ENCODE measurements at places on chromosomes 11 and 22.
A peak's percentile ranks its signal among the peaks of the same experiment; 100 is the strongest.

DNA sequence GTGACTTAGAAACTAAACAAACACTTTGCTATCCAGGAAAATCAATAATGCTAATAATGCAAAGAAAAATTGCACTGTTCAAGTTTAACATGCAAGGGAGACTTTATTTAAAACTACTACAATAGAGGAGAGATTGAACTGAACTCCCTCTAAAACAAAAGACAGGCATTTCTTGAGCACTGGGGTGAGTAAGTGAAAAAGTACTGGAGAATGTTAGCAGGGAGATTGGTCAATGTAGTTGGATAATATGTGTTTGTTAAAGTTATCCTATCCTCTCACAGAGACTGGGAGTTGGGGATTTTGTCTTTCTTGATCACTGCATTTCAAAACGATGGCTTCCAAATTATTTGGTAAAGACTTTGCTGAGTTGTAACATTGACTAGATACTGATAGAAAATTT is 77.6 kb downstream of the LUZP2 start:
- DNase-seq = no peak

GRCh38 chr11:75562048-75562835 is at the start of gene SERPINH1:
SERPINH1 (plus strand) TSS chr11:75562253; CDS start chr11:75566350, 4,097 bp downstream.
- peak; percentile 92 for DNase-seq

- DNase-seq = no peak
Measured at GRCh38 chr22:19134874-19135273, 3.8 kb downstream of the TSSK2 start.

DNA sequence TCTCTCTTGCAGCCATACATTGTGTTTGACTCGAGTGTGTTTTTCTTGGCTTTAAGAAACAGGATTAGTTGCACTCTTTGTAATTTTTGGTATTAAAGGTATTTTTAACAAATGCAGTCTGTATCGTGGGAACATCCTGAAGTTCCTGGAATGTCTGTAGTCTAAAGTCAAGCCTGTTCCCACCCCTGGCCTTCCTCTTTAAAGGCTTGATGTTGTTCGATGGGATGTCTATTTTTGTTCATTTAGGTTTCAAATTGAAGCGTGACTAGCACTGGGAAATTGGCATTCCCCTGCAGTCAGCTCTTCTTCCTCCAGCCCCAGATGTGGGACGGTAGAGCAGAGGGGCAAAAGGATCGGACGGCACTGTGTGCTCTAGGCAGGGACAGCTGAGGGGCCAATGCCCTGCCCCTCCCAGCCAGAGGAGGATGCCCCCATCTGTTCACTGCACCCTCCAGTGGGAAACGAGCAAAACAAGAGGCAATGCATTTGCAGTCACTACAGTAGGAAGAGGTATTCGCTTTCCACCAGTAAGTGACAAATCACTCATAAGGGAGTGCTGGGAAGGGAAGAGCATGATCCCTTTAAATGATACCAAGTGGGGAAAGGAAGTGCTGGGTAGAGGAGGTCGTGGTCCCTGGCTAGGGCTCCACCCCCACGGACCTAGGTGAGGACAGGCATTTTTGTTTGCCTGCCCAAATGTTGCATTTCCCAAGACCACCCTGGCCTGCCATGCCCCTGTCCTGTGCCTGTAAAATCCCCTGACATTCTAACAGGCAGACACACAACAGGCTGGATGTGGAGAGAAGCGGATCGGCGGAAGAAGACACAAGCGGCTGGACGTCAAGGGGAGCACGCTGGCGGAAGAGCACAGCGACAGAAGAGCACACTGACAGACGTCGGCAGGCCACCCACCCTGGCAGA is 47.4 kb upstream of the SEPTIN5 start:
- no peak for DNase-seq

DNA sequence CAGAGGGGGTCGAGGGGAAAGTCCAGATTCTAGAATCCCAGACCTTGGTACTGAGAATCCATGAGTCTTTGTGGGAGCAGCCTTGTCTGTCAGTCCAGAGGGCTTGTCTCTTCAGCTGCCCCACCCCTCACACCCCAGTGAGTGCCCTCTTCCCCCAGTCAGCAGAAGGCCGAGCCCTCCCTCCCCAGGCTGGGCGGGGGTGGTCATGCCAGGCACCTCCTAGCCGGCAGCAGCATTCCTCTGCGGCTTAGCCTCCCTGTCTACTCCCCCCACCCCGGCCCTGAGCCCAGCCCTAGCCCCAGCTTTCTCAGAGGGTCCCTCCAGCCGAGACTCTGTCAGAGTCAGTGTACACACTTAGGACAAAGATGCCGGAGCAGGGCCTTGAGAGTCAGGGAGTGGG is 4.6 kb downstream of the SOX10 start:
- no peak for DNase-seq

DNA sequence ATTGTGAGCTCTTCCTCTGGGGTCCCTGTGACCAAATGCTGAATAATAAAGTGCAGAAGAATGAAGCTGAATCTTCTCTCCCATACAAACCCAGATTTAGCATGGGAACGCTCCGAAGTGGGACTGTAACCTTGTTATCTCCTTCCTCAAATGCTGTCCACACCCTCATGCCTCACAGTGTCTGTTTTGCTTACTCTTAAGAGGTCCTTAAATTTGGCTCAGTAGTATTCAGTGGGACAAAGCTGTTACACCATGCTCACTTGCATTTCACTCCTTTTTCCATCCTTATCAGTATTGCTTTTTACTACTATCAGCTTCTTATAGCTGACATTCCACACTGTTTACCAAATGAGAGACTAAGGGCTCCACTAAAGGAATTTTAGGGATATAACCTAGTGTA is 13.8 kb upstream of the AMOTL1 start:
- DNase-seq = no peak

- DNase-seq = peak; percentile 56
Measured at GRCh38 chr22:25404928-25405816, 159.3 kb upstream of the GRK3 start.

DNA sequence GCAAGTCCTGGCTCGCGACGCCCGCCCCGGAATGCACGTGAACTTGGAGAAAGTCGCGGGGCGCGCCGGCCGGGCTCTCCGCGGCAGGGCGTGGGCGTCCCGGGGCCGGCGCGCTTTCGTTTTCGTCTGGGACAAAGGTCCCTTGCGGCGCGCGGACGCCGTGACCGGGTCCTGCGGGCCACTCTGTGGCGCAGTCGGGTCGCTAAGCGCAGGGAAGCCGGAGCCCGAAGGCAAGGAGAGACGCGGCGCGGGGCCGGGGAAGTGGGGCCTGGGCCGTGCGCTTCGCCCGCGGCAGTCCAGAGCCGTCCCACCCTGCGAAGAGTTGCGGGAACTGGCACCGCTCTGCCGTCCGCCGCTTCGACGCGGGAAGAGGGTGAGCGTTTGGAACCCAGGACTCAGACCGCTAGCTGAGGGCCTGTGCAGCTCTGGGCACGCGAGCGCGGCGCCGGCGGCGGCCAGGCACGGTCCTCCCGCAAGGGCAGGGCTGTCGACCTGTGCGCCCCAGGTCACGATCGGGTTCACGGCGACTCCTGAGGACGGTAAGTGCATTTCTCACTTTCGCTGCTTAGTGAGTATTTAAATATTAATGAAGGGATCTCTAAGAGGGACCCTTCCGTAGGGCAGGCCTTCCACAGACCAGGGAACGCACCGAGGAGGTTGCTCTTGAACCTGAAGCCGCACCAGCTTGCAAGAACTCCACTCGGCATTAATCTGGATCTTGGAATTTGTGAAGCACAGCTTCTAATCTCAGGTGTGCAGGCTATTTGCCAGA is 78.0 kb upstream of the PPARA start:
- DNase-seq = no peak

GRCh38 chr11:118998822-118999221 is 884 bp downstream of the CENATAC start:
- DNase-seq = no peak

DNA sequence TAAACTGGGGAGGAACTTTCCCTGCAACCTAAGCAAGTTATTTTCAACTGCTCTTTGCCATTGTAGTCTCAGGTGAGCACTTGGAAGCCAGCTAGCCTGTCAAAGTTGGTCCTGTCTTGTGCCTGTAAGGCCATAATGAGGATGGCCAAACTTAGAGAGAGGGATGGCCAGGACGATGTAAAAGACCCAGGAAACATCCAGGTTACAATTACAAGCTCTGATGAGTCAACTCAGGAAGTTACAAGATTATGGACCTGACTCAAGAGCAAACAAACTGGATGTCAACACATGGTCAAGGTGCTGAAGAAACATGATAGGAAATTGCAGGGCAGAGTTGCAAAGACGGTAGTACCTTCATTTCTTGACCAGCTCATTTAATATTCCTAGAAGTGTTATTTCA is 1.6 kb downstream of the GTPBP1 start:
- no peak for DNase-seq

DNA sequence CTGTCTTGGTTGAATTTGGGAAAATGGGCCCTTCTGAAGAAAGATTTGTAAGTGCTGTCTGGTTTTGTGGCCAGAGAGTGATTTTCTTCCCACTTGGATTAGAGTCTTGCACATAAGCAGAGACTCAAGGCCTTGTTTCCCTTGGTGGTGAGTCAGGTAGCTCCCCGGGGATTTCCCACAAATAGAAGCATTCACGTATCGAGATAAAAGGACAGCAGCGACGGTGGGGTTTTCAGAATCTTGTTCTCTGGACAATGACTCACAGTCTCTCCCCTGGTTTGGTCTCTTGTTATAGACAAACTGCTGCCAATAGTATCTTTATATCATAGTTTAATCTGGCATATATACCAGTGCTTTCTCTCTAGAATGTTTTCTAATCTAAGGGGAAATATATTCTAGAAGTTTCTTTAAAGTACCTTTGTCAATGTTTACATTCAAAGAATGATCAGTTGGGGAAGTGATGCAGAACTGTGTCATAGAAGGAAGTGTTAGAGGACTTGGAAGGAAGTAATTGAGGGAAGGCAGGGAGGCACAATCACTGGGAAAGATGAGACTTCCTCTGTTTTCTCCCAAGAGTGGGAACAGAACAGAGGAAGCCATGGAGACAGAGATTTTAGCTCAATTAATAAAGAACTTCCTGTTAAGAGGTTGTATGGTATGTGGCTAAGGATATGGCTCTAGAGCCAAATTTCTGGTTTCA is 18.1 kb downstream of the POLA2 start:
- no peak for DNase-seq

GRCh38 chr22:32817137-32817730 is 15.7 kb downstream of the TIMP3 start:
- no peak for DNase-seq

- peak; percentile 53 for DNase-seq
Measured at GRCh38 chr11:114262681-114263512, 33.3 kb upstream of the NNMT start.

DNA sequence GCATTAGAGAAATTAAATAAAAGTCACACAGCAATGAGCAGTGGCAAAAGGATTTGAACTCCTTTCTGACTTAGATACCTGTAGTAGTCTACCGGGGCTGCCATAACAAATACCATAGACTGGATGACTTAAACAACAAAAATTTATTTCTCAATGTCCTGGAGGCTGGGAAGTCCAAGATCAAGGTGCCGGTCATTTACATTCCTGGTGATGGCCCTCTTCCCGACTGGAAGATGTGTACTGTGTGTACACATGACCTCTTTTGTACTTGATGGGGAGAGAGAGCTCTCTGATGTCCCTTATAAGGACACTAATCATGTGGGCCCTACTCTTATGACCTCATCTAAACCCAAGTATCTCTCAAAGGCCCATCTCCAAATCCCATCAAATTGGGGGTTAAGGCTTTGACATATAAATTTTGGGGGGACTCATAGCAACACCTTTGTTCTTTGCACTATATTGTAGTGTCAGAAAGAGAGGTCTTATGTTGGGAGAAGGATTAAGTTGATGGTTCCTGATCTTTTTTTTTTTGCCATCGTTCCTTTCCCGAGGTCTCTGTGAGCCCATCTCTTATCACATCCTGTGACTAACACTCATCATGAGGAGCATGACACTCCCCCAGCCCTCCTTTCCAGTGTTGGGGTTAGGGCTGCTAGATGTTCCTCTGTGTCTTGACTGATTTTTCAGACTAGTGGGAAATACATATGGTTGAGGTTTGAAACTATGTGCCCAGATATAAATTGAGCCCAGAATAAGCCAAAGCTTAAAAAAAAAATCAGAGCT is 104.3 kb downstream of the TRAF6 start:
- no peak for DNase-seq

- no peak for DNase-seq
Measured at GRCh38 chr11:106091480-106092123, 14.1 kb downstream of the AASDHPPT start.

DNA sequence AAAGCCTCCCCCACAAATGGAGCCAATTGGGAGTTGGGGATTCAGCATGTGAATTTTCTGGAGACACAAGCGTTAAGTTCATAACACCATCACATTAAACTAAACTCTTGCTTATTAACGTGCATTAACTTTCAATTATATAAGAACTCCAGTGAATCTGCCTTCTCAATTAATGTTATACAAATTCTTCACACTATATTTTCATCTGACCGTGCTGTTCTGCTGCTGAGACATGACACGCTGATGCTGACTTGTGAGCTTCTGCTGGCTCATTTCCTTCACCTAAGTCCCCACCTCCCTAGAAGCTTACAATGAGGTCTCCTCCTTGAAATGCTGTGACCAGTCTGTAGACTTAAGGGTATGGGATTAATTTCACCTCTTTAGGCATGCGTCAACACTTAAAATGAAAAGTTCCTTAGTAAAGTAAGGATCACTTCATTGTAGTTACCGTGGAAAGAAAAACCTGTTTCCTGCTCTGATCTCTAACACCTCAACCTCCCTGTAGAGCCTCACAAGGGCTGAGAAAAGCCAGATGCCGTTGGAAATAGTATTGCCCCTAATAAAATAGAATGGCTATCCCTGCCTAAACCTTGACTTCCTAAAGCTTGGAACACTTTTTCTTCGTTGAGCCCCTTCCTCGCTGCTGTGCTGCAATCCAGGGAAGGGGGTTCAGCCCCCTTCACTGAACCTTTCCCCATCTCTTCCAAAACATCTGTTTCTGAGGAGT is 2.2 kb downstream of the HBG2 start:
- no peak for DNase-seq

- DNase-seq = no peak
Measured at GRCh38 chr11:134438542-134439537, 26.8 kb upstream of the B3GAT1 start.

DNA sequence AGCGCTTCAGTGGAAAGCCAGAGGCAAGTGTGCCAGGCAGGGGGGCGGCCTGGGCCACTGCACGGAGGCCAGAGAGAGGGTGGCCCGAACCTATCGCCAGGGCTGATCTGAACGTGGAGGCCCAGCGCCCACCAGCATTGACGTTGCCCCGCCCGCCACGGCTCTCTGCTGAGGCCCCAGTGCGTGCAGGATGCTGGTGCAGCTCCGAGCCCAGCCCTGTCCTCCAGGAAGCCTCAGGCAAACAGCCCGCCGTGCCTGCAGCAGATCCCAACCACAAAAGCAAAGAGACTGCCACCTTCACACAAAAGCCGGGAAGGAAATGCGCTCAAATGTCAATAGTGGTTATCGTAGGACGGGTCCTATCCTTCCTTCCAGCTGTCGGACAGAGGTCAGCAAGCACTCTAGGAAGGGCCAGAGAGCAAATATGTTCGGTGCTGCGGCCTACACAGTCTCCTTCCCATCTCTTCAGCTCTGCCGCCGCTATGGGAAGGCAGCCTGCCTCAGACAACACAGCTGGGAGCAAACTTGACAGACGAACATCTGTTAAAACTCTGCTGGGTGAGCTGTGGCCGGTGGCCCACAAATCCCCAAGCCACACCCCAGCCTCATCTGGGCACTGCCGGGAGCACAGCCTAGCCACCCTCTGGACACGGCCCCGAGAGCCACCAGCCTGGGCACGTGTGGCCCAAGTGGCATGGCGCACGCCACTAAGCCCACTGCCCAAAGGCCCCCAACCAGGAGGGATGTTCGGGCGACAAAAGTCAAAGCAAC is 146.2 kb downstream of the CRYBB2 start:
- DNase-seq = no peak
